ENCODE measurements at places on chromosomes 11 and 22.

DNA sequence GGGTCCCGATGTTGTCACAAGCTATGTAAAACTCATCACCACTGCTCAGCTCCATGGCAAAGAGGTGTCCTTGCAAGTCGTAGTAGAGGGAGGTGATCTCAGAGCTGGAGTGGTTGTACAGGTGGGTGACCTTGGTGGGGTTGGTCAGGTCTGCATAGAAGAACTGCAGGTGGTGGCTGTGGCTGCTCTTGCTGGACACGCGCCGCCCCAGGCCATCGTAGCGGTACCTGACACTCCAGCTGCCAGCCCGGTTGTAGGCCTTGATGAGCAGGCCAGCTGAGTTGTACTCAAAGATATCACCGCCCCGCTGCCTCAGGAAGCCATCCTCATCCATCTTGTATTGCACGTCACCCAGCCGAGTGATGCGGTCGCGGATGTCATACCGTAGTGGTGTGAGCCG, 94.6 kb upstream of the NARS2 start:
- DNase-seq, result no peak

DNA sequence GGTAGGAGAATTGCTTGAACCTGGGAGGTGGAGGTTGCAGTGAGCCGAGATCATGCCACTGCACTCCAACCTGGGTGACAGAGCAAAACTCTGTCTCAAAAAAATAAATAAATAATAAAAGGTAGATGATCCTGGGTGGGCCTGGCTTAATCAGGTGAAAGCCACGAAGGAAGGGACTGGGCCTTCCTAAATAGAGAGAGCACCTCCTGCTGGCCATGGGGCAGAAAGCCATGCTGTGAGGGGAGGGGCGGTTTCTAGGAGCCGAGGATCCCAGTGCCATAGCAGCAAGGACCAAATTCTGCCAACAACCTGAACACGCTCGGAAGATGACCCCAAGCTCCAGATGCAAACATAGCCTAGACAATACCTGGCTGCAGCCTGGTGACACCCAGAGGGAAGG, 24.5 kb upstream of the DGKZ start:
- DNase-seq, result no peak

- no peak for DNase-seq
Measured at GRCh38 chr11:6705905-6706535, 22.9 kb upstream of the MRPL17 start.

GRCh38 chr22:31604746-31605705, 57.0 kb downstream of the PISD start:
- DNase-seq, result no peak

DNA sequence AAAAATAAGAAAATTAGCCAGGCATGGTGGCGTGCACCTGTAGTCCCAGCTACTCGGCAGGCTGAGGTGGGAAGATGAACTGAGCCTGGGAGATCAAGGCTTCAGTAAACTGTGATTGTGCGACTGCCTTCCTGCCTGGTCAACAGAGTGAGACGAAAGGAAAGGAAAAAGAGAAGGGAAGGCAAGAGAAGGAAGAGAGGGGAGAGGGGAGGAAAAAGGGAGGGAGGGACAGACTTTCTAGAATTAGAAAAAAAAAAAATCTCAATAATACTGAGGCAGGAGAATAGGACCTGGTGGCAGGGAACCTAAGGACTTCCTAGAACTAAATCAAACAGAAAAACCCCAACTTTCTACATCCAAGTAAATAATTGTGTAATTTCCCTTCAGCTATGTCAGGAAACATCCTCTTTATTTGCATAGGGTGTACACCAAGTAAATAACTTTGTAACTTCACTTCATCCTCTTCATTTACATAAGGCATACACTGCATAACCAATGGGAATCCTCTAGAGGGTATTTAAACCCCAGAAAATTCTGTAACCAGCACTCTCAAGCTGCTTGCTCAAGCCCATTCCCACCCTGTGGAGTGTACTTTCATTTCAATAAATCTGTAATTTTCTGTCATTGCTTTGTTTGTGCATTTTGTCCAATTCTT, 8.7 kb downstream of the SBF2 start:
- DNase-seq, result no peak

DNA sequence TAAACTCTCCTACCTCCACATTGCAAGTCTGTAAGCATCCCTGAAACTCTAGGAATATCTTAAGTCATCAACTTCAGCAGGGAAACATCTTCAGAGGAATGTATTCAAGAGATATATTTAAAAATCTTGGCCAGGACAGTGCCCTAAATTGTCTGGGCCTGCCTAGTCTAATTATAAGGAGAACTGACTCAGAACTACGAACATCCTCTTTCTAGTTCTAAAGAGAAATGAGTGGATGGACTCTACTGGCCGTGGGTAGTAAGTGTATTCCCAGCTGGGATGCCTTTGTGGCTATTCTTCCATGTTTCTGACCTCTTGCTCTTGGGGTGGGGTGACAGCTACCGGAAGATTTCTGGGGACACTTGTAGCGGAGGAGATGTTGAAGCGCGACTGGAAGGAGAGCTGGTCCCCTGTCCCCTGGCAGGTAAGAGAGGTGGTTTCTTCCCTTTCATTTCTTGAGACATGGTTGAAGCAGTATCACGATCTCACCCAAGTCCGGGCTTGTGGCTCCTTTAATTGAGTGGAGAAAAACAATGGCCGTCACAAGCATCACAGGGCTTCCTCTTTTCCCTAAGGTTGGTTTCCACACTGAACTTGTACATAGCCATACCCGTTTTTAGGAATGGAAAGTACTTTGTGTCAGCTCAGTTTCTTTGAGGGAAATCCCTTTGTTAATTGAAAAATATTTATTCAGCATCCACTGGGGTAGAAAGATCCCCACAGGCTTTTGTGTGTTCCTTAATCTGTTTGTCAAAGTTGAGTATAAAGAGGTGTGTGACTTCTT, 97.7 kb upstream of the SORL1-AS1 start:
- DNase-seq, result no peak

DNA sequence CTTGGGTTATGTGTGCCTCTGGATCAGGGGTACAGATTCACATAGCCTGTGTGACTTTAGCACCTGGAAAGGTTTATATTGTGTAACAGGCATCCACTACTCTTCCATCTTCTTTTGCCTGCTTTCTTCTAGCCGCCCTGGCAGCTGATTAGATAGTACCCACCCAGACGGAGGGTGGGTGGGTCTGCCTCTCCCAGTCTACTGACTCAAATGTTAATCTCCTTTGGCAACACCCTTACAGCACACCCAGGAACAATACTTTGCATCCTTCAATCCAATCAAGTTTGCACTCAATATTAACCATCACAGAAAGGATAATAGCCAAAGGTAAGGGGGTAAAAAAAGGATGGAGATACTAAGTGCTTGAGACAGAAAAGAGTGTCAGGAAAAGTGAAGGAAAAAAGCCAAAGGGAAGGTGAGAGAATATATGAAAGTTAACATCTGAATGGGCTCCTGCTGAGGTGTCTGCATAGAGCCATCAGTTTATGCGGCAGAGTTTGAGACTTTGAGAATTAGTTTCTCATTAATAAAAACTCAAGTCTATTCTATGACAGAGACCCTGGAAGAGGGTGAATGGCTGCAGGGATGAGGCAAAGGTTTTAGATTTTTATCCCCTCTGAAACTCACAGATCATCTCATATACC, 2.6 kb upstream of the OR51B6 start:
- DNase-seq, result no peak

- DNase-seq, result no peak
Measured at GRCh38 chr11:104320097-104320496, 156.2 kb upstream of the PDGFD start.

DNA sequence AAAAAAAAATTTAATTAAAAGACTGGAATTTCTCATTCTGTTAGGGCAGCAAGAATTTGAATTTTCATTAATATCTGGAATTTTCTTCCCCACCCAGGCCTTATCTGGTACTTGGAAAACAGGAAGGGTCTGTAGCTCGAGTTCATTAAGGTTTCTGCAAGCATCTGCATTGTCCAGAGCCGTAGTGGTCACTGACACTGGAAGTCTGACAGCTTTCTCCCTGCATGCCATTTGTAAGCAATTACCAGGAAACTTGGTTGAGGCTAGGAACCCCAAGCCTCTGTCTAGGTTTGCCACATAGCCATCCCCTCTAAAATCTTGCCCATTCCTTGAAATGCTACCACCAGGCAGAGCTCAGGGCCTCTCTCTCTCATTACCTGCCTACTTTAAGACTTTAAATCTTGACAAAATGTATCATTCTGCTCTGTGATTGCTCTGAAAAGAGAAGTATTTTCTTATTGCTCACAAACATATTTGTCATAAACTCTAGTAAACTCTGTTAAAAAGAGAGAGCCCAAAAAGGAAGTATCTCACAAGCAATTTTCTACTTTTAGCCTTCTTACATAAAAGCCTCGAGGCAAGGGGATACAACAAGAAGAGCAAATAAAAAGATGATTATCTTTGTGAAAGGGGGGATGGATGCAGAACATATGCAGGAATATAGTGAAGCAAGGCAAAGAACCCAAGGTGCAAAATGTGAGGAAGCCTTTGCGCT, 5.5 kb upstream of the PGM2L1 start:
- DNase-seq, result no peak

- no peak for DNase-seq
Measured at GRCh38 chr22:20469110-20469868, 26.3 kb downstream of the KLHL22 start.

GRCh38 chr11:57175478-57175877, 6.3 kb upstream of the LRRC55 start:
- no peak for DNase-seq

DNA sequence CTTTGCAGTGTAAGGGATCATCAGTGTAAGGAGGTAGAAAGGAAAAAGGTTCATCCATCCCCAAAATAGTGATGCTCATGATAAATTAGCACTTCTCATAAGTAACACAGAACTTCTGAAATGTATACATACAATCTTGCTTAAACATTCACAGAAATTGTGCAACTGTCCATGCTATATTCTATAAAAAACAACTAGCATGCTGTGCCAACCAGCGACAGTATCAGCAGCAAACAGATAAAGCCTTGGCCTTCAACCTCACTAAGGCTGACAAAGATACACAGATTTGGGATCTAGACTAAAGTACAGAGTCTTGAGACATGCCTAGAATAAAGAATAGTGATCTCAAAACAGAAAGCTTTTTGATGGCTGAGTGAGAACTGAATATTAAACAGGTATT, 74.1 kb upstream of the CHRM4 start:
- no peak for DNase-seq

DNA sequence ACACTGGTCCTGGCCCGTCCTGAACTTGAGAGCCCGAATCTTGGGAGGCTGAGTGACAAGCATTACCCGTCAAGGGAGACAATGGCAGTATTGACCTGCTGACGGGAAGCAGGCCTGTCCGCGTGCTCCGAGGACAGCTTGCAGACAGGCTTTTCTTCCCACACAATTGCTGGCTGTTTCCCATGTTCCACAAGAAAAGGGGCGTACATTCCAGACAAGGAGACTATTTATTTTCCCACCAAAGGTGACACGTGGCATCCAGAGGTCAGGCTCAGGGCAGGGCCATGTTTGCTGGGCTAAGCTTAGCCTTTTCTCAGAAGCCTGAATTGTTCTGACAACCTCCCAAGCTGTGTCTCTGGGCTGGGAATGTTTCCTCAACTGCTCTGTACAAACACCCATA, 86.9 kb upstream of the SPON1 start:
- DNase-seq, result no peak

GRCh38 chr22:39785232-39785631, 108.3 kb downstream of the ENTHD1 start:
- no peak for DNase-seq

DNA sequence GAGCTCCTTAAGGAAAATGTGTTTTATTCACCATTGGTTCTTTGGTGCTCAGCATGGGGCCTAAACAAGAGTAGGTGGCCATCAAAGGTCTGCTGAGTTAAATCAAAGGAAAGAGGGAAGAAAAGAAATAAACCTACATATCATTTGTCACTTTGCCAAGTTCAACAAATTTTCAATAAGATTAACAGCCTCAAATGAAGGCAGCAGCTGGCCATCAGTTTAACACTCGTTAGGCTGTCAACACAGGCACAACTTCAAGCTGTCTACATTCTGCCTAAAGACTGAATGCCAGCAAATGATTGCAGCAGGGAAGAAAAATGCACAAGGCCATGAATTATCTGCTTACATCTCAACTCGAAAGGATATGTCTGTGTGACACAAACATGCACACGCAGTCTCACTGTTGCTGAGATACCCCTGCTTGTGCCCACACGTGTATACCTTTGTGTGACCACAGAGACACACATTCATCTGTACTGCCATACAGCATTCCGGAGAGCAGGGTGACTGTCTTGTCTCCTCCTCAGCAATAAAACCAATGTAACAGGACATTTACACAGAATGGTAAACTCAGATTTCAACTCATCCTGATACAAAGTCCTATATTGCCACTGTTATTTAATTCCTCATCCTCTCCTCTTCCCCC, 40.1 kb downstream of the TRIM66 start:
- DNase-seq, result no peak

DNA sequence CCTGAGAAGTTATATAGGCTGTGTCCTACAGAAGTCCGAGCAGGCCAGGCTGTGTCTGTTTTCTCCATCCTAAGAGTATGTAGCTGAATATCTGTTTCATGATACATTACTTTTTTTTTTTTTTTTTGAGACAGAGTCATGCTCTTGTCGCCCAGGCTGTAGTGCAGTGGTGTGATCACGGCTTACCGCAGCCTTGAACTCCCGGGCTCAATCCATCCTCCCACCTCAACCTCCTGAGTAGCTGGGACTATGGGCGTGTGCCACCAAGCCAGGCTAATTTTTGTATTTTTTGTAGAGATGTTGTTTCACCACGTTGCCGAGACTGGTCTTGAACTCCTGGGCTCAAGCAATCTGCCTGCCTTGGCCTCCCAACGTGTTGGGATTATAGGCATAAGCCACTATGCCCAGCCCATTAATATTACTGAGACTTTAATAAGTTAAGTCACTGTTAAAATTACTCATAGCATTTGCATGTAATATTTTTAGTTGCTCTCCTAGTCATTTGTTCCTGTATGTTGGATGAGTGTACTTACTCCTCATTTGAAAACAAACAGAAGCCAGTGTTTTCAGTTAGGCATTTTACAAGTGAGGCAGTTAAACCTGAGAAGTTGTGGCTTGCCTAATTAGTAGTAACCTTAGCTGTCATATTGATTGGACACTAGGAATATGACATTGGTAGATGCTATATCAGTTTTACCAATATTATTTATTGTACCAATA, 26.1 kb downstream of the DRG1 start:
- DNase-seq, result no peak

GRCh38 chr11:104668797-104669463, 229.3 kb downstream of the CASP12 start:
- DNase-seq, result no peak

- no peak for DNase-seq
Measured at GRCh38 chr22:45583504-45583903, 80.8 kb downstream of the FBLN1 start.

- no peak for DNase-seq
Measured at GRCh38 chr22:28742562-28742962, 723 bp downstream of the HSCB start.

GRCh38 chr11:132874638-132875037, 657.7 kb downstream of the OPCML start:
- no peak for DNase-seq

Data from NCI-H1436 treated with DMSO at 0.1 percent for 48 hours (cell line).